ENCODE measurements at places on chromosomes 11 and 22. TPM values are rescaled to one million over a fixed set of nuclear protein-coding genes. Genes with fewer than 3 reads are reported as not detected.

Gene KCTD14
- 0.23 TPM for total RNA-seq

Gene FOLR1
- not detected for total RNA-seq

Gene SSTR3
- 5.2 TPM for total RNA-seq

Gene OR5B21
- total RNA-seq, result 0.66 TPM

Gene KCNJ5
- not detected for total RNA-seq

Gene TRPM5
- not detected for total RNA-seq

Gene BCO2
- total RNA-seq, result 5.3 TPM

DNA sequence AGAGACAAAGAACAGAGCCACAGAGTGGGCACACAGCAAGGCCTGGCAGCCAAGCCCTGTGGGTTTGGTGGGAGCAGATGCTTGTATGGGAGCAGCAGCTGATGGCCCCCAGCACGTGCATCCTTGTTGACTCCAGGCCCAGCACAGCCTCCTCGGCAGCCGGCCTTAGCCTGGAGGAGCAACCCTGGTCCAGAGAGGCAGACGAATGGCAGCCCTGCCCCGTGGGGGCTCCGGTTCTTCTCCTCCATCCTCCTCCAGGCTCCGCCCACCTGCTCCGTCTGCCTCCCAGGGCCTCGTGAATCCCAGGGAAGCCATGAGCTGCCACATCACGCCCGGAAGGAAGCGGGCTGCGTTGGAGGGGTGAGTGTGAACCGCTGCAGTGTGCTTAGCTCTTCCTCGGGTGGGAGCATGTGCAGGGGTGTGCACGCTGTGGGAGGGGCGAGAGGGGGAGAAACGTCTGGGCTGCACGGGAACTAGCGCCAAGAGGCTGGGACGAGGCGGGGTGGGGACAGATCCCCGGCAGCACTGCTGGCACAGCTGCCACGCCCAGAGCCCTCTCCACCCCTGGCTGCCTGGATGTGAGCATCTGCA lies 36.3 kb upstream of the JAM3 start:
- no peak for DNase-seq

DNA sequence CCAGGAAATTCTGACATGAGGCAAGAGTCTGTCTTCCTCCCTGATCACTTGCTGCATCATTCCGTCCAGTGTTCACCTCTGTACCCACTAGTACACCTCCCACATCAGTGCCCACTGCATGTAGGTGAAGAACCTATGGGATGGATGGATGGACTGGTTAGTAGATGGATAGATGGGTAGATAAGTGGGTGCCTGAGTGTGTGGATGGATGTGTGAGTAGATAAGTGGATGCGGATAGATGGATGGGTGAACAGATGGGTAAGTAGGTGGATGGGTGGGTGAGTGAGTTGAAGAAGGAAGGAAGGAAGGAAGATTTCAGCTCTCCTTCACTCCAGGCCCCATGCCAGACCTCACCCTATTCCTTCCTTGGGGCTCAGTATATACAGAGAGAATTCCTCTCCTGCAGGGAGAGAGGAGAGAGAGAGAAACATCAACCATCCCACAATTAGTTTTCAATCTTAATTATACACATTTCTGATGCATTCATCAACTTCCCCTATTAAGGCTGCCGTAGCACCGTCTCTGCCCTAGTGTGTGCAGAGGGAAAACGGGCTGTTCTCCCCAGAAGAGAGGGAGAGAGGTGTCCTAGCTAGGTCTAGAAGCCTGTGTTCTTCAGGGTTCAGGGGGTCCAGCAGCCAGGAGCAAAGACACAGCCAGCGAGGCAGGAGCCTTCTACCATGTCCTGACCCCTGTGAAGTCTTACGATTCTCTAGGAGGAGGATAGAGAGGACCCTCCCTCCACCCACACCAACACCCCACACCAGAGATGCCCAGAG lies 125.3 kb downstream of the BUD13 start:
- no peak for DNase-seq

GRCh38 chr11:41497974-41498373 lies 38.5 kb upstream of the LRRC4C start:
- DNase-seq, result no peak

DNA sequence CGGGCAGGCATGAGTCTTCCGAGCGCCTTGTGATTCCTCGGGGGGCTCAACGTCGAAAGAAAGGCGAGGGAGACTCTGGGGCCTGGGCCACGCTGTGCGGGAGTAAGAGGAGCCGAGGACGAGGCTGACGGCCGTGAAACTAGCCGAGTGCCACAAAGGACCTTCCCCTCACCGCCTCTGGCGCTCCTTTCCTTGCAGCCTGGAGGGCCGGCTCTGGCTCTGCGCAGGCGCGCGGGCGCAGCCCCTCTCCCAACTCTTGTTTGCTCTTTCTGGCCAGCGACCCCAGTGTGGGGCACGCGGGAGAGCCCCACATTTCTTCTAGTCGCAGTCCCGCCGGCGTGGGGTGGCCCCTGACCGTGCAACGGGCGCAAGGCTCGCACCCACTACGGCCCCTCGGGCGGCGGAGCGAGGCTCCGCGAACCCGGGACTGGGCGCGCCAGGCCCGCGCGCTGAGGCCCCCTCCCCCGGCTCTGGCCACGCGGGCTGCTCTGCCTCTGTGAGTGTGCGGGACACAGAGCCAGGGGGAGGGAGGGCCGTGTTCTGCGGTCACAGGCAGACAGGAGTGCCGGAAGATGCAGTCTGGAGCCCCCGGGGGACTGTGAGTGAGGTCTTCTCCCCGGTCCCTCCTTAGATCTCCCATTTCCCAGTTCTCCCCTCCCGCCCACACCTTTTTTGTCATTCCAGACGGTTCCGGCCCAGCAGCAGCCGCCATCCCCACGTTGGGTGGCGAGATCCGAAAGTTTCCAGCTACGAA lies 1.0 kb upstream of the TOB2 start:
- DNase-seq, result peak; percentile 71

DNA sequence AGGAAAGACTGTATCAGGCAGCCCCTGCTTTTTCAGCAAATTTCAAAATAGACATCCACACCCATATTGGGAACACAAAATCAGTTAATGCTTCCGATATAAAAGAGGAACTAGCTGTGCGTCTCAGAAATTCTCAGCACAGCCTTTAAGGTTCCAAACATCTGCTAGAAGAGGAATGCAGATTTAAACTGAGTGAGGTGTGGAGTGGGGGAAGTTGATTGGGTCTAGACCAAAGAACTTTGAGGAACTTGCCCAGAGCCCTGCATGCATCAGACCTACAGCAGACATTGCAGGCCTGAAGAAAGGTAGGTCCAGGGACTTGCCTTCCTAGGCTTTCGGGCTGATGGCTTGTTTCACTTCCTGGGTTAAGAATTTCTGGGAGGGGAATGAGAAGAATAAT lies at the start of gene MS4A4A:
Gene MS4A4A, plus strand, starts transcription at position 255 of the 400 bp plus-strand sequence. Its CDS starts 10 bp downstream, at position 265.
- DNase-seq, result no peak

GRCh38 chr11:1461826-1462697 lies 24.5 kb downstream of the MOB2 start:
- no peak for DNase-seq

DNA sequence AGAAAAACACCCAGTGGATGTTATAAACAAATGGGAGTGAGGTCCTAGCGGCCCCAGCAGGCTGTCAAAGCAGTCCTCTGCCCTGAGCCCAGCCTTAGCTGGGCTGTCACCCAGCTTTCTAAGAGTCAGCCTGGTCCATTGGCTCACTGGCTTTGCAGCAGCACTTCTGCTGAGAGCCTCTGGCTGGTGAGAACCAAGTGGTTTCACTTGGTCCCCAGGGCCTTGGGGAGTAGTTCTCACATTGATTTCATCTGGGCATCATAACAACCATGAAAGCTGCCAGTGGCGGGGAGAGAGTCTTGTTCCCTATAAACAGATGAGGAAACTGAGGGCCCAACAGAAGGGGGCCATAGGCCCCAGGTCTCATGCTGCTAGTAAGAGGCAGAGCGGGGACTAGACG lies 11.4 kb downstream of the SEC14L6 start:
- DNase-seq, result no peak

GRCh38 chr11:44208976-44209603 lies 100.8 kb downstream of the ALX4 start:
- DNase-seq, result no peak

- DNase-seq, result no peak
Measured at GRCh38 chr22:23698094-23698493, 7.3 kb downstream of the RGL4 start.

GRCh38 chr11:8392166-8392565 lies 128.5 kb upstream of the LMO1 start:
- no peak for DNase-seq

DNA sequence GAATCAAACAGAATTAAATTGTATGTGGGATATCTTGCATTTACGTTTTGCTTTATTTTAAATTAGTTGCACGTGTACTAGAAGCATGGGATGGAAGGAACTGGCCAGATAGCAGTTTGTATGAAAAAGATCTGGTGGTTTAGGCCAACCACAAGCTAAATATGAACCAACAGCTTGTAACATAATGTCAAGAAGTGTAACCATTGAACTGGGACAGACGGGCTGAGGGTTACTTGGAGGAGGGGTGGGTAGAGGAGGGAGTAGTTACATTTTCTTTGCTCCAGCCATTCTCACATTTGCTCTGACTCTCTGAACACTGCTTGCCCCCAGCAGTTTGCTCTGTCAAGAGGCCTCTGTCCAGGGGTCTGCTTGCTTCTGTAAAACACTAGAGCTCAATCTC lies 31.7 kb upstream of the CXCR5 start:
- no peak for DNase-seq

DNA sequence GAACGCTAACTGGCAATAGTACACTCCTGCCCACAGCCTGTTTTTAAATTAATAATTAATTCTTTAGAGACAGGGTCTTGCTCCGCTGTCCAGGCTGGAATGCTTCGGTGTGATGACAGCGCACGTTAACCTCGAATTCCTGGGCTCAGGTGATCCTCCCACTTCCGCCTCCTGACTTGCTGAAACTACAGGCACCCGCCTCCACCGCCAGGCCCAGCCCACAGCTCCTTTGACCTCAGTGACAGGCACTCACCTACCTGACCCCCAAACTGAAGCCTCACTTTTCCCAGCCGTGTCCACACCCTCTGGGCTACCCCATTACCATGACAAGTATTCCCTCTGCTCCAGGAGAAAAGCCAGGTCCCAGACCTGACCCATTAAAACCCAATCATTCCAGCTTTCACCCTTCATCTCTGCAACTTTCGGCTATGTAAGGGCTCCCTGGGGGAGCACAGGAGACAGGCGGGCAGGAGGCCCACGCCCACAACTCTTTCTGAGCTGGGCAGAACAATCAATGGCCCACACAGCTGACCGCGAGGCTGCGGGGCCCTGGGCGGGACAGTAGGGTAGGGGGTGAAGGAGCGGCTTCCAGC lies 730 bp downstream of the LMNTD2 start:
- no peak for DNase-seq

DNA sequence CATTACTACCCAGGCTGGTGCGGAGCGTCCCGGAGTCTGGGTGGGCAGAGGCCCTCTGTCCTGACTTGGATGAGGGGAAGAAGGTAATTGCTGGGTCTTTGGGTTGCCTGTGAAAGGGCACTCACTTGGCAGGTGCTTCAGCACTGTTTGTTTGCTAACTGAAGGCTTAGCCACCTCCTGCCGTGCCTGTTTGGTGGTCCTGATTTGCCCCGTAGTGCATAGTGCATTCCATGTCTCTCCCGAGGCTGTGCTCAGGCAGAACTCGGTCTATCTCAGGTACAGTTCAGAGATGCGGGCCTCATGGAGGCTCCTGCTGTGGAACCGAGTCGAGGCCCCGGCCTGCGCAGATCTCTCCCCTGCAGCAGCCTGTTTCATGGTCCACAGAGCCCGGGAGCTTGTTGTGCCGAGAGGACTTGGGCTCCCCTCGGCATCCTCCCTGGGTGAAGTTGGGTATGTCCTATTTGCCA lies 146.2 kb downstream of the TBC1D22A start:
- DNase-seq, result no peak

All from activated naive CD4-positive, alpha-beta T cell treated with anti-CD3 and anti-CD28 coated beads, Interleukin-2, amount 50 U/mL, for 72 hours (primary cell).